Putamen (tissue), 1 donor: ENCODE measurements at places on chromosomes 3 and 15.

DNA sequence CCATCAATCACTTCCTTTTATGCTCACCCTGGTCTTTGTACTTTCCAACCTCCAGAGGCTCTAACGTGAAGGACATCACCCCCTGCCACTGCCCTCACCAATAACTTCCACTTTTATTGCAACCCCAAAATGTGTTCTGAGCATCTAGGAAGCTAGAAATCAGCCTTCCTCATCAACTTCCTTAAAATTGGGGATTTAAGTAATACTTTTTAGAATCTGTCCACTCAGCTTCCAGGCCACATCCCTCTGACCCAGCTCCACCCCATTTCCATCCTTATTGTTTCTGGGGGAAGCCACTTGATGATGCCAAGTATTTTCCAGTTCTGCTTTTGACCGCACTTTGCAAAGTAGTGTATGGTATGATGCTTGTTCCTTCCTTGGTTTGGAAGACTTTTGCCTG, 73.5 kb upstream of the XCR1 start:
- DNase-seq = peak; percentile 31

- DNase-seq = peak; percentile 47
These were observed 114.7 kb downstream of the ETFA start for GRCh38 chr15:76196269-76197231.

DNA sequence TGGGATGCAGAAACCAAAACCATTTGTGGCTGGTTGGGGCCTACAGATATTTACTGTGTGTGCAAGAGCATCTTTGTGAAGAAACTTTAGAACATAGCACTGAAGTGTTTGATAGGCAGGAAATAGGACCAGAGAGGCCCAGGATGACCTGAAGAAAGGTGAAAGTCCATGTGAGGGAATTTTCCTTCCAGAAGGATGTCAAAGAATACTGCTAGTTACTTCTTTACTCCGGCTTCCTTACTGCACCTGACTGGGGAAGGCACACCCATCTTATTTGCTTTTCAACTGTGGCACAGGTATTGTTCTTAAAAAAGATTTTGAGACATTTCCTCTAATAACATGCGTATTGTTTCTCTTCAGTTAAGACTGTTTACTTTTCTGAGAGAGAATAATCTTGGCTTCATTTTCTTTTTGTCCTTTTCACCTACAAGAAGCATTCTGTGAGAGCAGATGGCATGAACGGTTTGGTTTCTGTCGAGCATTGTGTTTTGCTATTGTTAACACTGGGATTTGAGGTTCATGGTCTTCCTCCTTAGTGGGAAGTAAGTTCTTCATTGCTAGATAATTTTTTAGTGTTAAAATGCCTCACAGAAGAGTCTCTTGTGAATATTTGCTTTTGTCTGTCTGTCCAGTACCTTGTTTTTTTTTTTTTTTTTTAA, 71.5 kb downstream of the SLCO3A1 start:
- DNase-seq = no peak

GRCh38 chr15:28873585-28874190, 12.1 kb upstream of the APBA2 start:
- no peak for DNase-seq

GRCh38 chr3:67030785-67031740, 33.0 kb downstream of the KBTBD8 start:
- no peak for DNase-seq

DNA sequence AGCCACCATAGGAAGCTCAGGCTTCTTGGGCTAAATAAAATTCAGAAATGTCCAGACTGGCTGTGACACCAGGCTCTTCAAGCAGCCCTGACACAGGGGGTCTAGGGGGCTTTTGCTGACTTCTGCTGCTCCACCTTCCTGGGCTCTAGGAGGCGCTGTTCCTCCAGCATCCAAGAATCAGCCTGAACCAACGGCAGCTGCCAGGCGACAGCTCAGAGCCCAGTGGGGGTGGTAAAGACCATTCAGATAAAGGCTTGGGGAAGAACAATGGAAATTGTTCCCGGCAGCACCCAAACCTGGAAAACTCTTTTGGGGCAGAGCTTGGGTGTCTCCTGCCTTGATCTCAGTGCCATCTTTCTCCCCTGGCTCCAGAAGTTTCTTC, 21.6 kb upstream of the PSTPIP1 start:
- DNase-seq = no peak

- DNase-seq = no peak
These were observed 165.1 kb upstream of the STAC start for GRCh38 chr3:36215241-36215640.

GRCh38 chr15:100531823-100532327, 3.1 kb upstream of the CERS3 start:
- DNase-seq = no peak

DNA sequence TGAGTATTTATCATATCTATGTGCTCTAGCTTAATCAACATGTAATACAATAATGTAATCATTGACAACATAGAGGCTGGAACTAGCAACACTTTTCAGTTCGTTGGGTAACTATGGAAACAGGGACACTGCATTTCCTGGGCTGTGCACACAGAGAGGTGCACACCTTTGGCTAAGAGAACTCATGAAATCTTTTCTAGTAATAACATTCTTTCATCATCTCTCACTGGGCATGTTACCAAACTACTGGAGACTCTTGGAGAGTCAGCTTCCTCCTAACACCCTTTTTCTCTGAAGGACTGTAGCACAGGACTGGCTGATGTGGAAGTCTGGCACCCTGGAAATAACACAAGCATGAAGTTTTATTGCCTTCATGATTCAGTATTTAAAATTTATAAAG, 135.6 kb downstream of the KCNMB2 start:
- no peak for DNase-seq

GRCh38 chr15:31010036-31010435, 18.6 kb upstream of the MTMR10 start:
- DNase-seq = no peak

GRCh38 chr3:126676919-126677705, 22.2 kb upstream of the TXNRD3 start:
- DNase-seq = no peak

DNA sequence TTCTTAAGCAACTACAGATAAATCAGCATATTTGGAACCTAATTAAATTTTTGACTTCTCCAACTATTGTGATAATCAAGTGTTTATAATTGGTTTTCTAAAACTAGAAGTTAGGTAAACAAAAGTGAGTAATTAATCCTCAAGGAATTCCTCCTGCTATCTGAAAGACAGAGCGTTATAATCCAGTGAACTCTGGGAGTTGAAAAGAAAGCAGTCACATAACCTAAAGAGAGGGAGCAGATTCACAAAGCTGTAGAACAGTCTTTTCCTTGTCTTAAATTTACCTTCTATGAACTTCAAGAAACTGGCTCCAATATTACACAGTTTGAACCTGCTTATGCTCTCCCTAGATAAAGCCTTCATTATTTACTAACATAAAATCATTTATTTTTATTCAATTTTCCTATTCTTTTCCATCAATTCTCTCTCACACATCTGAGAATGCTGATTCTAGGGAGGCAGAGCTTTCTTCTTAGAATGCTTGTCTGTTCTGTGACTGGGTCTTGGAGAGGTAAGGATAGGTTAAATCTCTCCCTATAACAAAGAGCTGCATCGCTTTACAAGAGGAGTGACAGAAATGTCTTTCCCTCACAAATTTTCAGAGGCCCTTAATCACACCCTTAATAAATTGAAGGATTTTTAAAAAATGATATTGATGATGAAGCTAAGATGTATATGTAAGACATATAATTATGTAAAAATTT, 132.8 kb downstream of the TUSC7 start:
- no peak for DNase-seq

- DNase-seq = no peak
These were observed 10.8 kb downstream of the GLYCTK start for GRCh38 chr3:52298149-52299098.

DNA sequence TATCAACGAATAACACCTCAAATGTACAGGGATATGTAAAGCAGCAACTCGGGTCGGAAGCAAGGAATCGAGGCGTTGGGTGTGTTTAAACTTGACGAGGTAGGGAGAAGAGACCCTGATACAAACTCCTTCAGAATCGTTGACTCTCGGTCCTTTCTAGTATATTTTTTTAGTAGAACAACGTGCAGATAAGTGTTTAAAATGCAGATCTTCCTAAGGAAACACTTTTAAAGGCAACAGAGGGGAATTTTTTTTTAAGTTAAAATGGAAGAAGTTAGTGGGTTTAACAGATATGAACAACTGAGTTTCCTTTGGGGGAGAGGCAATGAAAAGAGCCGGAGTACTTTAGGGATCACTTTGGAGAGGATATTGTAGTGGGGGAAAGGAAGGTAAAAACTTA, 1.1 kb upstream of the KPNA4 start:
- peak; percentile 9 for DNase-seq

GRCh38 chr15:68592054-68592453, 13.3 kb downstream of the CORO2B start:
- no peak for DNase-seq

- no peak for DNase-seq
These were observed 57.7 kb downstream of the SEMA5B start for GRCh38 chr3:122969585-122970469.

- DNase-seq = no peak
These were observed 592.1 kb downstream of the SI start for GRCh38 chr3:164486150-164486549.

DNA sequence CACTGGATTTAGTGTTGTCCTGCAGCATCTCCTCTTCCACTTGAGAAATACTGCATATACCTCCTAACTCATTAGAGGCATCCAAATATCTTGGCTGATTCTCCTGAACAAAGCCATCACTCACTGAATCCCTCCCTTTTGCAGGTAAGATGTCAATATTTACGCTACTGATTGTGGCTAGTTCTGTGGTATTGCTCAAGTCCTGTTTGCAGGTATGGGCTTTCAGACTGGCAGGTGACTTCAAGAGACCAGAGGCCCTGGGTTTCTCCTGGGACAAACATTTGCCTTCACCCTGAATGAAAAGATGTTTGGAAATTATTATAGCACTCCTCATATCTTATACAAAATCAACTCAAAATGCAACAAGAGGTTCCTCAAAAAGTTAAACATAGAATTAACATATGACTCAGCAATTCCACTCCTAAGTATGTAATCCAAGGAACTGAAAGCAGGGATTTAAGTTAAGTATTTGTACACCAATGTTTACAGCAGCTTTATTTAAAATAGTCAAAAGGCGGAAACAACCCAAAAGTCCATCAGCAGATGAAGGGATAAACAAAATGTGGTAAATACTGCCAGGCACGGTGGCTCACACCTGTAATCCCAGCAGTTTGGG, 18.6 kb downstream of the NEK4 start:
- DNase-seq = no peak

DNA sequence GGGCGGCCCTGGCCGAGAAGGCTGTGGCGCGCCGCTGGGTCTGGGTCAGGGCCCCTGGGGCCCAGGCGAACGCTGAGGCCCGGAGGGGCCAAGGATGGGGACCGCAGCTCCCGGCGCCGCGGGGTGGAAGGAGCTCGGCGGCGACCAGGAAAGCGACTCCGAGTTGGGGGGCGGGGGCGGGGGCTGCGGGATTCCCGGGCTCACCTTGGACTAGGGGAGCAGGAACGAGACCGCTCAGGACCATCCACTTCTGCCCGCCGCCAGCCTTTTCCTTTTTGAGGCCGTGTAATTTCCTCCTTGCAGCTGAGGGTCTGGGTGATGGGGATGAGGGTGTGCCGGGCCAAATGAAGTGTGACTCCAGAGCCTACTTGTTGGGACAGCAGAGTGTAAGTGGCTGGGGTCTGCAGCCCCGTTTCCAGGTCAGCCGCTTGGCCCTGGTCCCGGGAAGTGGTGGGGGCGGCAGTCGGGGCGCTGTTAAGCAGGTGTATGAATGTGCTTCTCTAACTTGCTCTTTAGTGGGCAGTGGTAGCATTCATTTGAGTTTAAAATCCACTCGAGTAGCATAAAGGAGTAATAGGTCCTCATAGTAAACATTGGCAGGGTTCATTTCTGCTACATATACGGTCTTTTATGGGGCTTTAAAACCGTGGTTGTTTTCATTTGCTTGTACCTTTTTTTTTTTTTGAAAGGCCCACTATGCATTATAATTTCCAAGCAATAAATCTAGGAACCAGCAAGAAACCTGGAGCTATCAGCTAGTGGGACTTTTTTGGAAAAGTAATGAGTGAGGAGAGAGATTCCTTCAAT, 717 bp downstream of the PXK start:
- DNase-seq = peak; percentile 45

DNA sequence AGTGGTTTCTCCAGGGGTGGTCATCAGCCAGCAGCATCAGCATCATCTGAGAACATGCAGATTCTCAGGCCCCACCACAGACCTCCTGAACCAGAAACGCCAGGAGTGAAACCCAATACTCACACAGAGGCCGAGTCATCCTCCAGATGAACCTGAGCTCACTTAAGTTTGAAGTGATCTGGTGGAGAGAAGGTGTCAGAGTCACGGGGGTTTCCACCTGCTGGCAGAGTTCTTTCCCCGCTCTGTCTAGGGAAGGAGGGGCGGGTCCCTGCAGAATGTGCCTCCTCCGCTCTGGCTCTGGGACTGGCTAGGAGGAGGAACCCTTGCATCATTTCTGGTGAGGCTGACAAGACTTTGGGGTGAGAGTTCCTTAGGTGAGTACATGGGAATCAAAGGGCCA, 13.3 kb upstream of the KIF23 start:
- no peak for DNase-seq

DNA sequence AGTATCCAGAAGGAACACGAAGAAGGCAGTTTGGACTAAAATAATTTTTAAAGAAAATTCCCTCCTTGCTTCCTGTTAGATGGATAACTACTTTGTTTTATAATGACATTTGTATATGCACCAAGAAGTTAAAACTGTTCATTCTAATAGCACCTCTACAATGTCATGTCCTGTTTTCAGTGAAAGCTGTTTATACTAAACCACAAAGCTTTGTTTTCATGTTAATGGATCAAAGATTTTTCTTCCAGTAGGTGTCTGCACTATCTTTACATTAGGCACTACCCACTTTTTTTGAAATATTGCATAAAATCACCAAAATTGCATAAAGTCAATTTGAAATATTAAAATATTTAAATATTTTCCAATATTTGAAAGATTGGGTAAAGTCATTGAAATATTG, 10.1 kb downstream of the RARRES1 start:
- DNase-seq = no peak

DNA sequence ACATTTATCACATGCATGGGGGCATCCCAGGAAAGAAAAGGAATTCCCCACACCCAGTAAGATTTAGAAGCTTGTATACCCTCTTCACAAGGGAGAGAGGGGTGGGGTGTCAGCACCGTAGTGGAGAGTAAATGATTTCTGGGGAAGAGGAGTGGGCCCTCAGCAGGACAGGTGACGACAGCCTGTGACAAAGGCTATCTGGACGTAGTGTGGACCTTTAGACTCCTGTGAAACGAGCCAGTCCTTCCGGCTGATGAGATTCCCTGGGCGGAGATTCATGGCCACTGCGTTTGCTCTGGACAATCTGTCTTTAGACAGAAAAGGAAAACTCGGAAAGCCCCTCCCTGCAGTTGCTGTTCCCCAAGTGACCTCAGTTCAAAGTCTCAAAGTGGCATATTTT, 1.7 kb upstream of the FAM3D start:
- no peak for DNase-seq

DNA sequence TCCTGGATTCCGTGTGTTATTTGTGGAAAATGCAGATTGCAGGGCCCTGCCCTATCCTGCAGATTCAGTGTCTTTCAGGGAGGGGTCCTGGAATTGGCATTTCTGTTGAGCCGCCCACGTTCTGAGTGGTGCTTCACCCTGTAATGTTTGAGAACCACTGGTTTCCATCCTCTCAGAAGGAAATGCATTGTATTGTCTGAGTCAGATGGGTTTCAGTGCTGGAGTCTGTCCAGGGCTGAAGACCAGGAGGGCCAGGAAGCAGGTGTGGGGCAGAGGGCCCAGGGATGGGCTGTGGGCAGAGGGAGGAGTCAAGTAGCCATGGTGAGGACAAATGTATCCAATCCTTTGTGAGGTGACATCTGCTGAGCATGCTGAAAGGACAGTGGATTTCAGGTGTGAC, 123.8 kb downstream of the SV2B start:
- DNase-seq = no peak
